IMR-90 (cell line): ENCODE measurements at places on chromosomes 12 and 14. TPM values are rescaled to one million over a fixed set of nuclear protein-coding genes. Genes with fewer than 3 reads are reported as not detected.

DNA sequence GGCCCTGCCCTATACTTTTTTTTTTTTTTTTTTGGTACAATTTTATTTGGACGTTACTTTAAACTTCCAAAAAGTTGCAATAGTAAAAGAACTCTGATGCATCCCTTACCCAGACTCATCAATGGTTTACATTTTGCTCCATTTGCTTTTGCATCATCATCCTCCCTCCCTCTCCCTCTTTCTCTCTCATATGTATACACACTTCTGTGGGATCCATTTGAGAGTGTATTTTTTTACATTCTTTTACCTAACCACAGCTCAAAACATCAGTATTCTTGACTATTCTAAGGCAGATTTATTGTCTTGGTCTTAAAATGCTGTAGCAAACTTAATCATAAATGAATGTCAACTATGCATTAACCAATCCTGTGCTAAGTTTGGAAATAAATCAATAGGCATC lies 111.6 kb downstream of the PRICKLE1 start:
- DNase-seq = peak; percentile 91

DNA sequence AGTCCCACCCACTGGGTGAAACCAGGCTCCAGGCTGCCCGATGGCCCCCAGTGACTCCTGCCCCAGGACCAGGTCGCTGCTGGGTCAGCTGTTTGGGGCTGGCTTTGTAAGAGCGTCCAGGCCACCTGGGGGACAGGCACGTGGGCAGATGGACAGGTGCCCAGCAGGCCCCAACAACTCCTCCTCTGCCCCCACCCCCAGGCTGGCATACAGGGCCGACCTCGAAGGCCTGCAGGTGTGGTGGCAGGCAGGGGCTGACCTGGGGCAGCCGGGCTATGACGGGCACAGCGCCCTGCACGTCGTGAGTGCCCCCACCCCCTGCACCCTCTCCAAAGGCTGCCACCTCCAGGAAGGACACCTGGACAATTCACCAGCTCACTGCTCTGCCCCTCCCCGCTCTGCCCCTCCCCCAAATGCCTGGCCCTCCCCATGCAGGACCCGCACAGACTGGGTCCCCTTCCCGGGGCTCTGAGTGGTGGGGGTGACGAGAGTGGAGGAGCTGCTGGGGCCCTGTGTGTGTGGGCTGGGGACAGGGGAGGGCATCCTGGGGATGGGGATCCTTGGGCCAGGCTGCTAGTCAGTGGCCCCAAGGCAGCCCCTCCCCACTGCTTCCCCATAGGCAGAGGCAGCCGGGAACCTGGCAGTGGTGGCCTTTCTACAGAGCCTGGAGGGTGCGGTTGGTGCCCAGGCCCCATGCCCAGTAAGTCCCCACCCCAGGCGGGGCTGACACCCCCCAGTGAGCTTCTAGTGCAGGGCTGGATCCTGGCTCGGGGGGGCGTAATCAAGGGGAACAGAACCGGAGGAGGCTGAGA lies 26.0 kb downstream of the ASPG start:
- DNase-seq = no peak

GRCh38 chr14:35339761-35340406 lies 47.7 kb downstream of the PSMA6 start:
- DNase-seq = no peak

DNA sequence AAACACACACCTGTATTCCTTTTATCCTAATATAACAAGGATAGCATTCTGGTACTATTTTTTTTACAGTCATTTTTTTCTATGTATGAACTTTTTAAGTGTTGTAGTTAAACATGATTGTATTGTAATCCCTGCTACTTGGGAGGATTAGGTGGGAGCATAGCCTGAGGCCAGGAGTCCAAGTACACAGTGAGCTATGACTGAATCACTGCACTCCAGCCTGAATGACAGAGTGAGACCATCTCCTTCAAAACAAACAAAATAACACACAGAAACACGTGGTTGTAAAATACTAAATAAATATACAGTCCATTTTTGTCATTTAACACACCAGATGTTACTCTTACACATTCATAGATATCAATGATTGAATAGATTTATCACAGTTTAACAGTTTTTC lies 56.9 kb downstream of the MAP4K5 start:
- DNase-seq = peak; percentile 54

GRCh38 chr12:107645630-107646333 lies 39.8 kb upstream of the PWP1 start:
- DNase-seq = no peak

DNA sequence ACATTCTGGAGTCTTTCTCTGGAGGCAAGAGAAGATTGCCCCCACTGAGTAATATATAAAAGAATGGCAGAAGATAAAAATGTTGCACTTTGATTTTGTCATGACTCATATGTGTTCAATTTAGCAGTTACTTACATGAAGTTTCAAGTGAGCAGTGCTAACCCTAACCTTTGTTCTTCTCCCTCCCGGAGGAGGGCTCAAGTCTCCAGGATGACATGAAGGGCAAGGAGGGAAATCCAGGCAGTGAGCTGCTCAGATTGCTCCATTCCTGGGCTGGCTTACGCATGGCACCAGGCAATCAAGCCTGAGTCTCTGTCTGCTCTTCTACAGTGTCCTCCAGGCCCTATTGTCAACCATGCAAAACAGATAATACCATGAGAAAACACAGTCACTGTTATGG lies 322.3 kb downstream of the DUSP6 start:
- peak; percentile 24 for DNase-seq

DNA sequence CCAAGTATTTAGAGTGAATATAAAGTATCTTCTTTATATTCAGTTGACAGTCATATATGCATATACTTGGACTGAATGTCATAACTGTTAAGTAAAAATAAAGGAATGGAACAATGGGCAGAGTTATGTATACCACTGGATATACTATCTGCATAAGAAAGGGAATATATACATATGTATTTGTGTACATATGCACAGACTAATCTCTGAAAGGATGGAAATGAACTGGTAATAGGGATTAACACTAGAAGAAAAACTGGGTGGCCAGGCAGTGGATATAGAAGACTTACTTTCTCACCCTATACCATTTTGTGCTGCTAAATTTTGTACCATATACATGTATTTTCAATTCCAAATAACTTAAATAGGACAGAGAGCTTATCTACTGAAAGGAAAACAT lies 200.1 kb downstream of the MED13L start:
- DNase-seq = no peak

DNA sequence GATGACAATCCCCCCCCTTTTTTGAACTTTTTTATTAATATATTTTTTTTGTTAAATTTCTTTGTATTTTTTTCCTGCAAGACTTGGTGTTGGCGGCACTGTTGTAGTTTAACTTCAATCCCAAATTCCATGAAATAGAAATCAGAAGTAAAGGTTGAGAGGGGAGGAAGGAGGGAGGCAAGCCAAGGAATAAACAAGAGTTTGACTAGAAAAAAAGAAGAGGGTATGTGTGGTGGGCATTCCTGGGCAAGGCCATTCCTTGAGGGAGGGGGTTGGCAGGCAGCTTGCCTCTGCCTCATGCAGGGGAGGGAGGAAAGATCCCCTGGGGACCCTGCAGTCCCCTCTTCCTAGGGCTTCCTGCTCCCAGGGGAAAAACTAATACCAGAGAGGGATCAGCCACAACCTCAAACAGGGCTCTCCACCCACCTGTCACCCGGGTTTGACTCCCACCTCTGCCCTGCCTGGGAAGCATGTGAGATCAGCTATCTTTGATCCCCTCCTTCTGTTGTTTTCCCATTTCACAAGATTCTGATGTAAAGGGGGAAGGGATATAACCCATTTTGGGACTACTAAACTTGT lies 519 bp upstream of the AP1G2 start:
- DNase-seq = no peak

DNA sequence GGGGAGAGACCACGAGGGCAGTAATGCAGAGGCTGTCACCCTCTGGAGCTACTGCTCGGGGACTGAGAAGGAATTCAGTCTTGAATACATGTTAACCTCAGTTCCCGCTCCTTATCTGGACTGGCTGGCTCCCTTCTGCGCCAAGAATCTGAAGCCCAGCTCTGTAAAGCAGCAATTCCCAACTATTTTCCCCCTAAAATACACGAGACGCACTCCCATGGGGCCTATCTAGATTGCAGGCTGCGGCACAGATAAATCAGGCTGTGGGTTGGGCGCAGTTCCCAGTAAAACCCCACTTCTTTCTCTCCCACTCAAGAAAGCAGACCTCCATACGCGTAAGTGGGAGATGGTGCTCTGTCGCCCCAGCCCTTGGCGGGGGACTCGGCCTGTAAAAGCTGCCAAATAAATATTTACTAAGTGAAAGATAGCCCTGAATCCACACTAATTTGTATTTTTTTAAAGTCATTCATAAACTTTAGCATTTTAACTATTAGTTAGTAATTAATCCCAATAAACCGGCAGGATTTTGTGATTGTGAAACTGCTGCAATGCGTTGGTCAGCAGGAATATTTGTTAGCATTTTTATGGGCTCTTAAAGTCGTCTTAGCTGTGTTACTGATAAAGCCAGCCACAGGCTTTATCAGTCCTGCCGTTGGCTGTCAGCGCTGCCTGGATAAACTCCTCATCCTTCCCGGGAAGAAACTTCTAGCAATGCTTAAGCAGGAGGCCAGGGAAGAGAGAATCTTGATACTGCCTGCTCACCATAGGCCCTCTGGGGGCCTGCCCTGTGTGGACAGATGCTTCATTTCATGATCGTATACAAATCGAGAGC lies 17.8 kb downstream of the FBXL14 start:
- peak; percentile 85 for DNase-seq

- DNase-seq = no peak
These were observed 581.0 kb upstream of the TMEM132C start for GRCh38 chr12:127685931-127686330.

DNA sequence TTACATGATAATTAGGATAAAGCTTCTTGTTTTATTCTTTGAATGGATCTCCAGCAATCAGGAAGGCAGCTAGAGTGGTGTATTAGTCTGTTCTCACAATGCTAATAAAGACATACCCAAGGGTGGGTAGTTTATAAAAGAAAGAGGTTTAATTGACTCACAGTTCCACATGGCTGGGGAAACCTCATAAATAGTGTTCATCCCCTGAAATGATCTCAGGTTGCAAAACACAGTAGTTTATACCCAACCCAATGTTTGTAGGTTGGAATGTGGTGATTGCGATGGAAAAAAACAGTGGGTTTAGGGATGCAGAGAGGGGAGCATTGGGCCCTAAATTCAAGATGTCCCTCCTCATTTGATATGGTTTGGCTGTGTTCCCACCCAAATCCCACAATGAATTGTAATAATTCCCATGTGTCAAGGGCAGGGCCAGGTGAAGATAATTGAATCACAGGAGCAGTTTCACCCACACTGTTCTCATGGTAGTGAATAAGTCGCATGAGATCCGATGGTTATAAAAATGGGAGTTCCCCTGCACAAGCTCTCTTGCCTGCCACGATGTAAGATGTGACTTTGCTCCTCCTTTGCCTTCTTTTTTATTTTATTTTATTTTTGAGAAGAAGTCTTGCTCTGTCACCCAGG lies 11.5 kb downstream of the MUCL1 start:
- no peak for DNase-seq

- DNase-seq = peak; percentile 44
These were observed at the start of gene FLRT2 for GRCh38 chr14:85529803-85530574. Gene FLRT2, plus strand, starts transcription at chr14:85530144. Its CDS starts 91,371 bp downstream, at chr14:85621515.

The SLC7A8 gene
- total RNA-seq = not detected in 2 replicates

The CLEC2A gene
- not detected in 2 replicates for total RNA-seq

The CRIP1 gene
- total RNA-seq = not detected in 2 replicates

The CLEC4C gene
- total RNA-seq = not detected in 2 replicates

The MYF6 gene
- total RNA-seq = not detected in 2 replicates

The FAM161B gene
- total RNA-seq = 2.5 and 2.8 TPM in 2 replicates
